ENCODE measurements at places on chromosomes 16 and 17.
A peak's percentile ranks its signal among the peaks of the same experiment; 100 is the strongest.

GRCh38 chr17:2172999-2173398 lies 118.1 kb downstream of the HIC1 start:
- no peak for DNase-seq

GRCh38 chr17:82815790-82816305 lies 24.0 kb downstream of the ZNF750 start:
- DNase-seq: no peak

- DNase-seq: no peak
Observed at GRCh38 chr17:37650419-37651003, 7.3 kb upstream of the DDX52 start.

DNA sequence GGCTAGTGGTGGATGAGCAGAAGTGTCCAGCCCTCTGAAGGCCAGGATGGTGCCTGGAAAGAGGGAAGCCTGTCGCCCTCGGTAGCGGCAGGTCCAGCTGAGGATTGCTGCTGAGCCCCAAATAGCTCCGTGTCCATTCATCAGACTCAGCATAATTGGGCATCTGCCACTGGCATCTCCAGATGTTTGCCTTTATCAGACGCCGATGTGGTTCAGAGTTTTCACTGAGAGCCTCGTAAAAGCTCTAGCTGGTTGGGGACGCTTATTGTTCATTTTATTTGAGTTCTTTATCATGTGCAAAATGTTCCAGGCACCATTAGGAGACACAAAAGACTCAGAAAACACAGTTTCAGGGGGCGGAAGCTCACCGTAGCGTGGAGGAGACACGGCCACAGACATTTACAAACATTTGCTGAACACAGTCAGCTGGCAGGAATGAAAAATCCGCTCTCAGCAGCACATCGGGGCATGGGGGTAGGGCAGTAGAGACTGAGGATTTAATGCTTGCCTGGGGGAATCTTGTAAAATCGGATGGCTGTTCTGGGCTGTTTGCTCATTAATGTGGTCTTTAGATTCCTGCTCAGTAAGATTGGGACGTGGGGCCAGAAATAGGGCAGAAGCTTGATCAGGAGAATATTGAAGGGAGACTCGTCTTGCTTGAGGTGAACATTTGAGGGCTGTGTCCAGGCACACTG lies 41.7 kb downstream of the SMPD3 start:
- DNase-seq: peak; percentile 40

GRCh38 chr16:87186446-87186845 lies 130.7 kb downstream of the C16orf95 start:
- no peak for DNase-seq

- DNase-seq: peak; percentile 24
Observed at GRCh38 chr17:41739661-41740352, 5.4 kb upstream of the HAP1 start.
